ENCODE measurements at places on chromosomes 7 and 10.

- DNase-seq, result no peak
Measured at GRCh38 chr7:3591944-3592343, 290.9 kb downstream of the SDK1 start.

- no peak for DNase-seq
Measured at GRCh38 chr7:18038382-18038781, 10.7 kb upstream of the PRPS1L1 start.

DNA sequence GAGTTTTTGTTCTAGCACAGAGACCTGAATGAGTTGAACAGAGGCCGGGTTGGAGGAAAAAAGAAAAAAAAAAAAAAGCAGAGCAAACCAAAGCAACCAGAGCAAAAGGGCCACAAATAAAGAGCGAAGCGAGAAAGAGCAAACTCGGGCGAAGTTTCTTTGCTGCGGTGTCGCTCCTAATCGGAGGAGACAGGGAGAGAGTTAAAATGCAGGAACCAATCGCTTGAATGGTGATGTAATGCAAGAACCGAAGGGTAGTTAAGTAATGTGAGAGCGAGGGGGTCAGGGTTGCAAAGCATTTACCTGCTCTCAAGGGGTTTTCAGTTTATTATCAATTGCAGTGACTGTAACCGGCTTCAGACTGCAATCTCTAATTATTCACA lies 271.7 kb downstream of the TRIL start:
- no peak for DNase-seq

GRCh38 chr7:150967349-150967748 lies 10.8 kb downstream of the KCNH2 start:
- DNase-seq, result no peak

DNA sequence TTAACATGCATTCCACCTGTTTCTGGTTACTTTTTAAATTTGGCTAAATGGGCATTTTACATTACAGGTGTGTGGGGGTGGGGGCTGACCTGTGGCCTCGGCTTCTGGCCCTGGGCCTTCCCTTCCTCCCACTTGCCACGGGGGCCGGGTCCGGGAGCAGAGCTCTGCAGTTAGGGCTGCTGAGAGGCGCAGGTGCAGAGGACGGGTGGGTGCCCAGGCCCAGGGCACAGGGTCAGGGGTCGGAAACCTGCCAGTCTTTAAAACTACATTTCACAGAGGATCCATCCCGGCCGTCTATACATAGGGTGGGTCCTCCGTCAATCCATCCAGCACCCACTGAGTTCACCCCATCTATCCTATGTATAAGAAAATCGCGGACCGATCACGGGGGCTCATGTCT lies 106.5 kb upstream of the INSIG1 start:
- no peak for DNase-seq

GRCh38 chr10:111137007-111137406 lies 60.2 kb downstream of the ADRA2A start:
- no peak for DNase-seq
